ENCODE measurements at places on chromosomes 1 and 21.
A peak's percentile ranks its signal among the peaks of the same experiment; 100 is the strongest.

DNA sequence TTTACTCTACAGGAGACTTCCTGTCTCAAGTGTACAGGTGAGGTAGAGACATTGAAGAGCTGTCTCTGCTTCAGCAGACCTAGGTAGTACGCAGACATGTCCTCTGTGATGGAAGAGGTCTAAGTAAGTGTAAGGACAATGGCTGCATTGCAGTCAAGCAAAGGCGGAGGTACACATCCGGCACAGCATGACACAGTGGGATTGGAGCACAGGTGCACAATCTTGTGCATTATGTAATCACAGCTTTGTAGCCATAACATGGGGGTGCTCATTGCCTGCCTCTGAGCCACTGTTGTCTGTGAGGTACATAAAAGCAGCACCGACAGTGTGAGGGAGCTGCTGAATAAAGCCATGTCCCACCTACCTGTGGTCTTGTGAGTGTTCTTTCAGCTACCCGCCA is 66.4 kb upstream of the CCDC190 start:
- DNase-seq: no peak

- no peak for DNase-seq
Measured at GRCh38 chr1:1517973-1518620, 6.1 kb downstream of the ATAD3A start.

DNA sequence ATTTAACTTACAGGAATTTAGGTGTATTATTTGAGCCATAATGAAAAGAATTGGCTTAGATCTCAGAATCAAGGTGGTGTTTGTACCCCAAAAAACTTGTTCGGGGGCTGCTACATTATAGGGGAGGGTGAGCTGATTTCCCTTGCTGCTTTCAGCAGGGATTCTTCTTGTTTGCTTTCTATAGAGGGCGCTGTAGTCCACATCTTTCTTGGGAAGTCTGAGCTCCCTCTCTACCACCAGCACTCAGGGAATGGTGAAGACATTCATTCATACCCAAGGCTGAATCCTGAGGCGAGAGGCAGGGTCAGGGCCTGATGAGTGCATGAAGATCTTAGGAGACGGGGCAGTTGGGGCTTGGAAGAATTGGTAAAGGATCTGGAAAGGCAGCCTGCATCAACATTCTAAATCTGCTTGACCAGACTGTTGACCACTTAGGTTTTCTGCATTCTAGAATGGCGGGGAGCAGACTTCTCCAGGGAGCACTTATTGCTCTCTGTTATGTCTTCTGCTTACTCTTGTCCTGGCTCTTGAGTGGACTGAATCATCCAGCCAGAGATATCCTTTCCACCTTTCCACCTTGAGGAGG is 18.9 kb downstream of the SPATA46 start:
- DNase-seq: no peak

GRCh38 chr1:220032911-220033310 is 13.4 kb downstream of the EPRS1 start:
- DNase-seq: no peak

DNA sequence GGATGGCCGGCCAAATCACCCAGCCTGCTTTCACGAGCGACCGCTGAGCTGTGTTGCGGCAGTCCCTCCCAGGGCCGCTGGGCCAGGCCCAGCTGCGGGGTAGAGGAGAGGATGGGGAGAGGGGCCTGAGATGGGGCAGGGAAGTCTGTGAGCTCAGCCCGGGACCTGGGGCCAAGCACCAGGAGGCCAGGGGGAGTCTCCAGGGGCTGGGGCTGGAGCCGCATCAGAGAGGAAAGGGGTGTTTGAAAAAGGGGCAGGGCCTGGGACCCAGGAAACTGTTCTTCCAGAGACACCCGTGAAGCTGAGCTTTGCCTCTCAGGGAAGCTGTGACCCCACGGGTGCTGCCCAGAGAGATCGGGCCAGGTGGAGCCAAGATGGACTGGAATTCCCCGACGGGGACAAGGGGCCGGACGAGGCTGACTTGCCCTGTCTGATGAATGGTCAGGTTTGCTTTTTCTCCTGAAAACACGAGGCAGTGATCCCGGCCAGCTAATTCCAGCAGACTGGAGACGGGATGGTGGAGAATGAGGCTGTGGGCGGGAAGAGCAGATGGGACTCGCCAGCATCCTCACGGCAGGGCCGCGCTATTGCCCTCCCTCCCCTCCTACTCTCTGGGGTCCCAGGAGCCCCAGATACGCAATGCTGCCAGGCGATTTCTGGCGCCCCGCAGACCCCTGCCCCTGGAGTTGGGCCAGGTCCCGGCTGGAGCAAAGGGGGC is 40.3 kb upstream of the COL18A1 start:
- DNase-seq: no peak

DNA sequence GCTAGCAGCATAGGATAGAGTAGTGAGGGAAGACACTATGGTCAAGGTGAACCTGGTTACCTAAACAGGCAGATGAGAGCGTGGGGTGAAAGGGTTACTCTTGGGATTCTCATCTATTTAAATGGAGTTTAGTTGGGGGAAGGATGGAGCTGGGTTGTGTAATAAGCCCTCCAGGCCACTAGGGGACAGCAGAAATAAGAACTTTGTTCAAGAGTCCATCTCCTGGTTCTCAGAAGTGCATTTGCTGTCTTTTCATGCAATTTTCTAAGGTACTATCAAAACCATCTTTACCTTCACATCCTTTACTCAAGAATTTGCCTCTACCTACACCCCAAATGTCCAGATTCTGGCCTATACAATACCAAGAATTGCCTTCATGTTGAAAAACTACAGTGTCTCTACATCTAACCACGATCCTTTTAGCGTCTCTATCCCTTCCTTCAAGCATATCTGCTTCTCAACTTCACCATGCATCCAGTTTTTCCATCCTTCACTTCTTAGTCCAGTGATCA is 28.0 kb downstream of the SLAMF1 start:
- no peak for DNase-seq

GRCh38 chr1:227260433-227260832 is 57.9 kb downstream of the CDC42BPA start:
- DNase-seq: no peak

DNA sequence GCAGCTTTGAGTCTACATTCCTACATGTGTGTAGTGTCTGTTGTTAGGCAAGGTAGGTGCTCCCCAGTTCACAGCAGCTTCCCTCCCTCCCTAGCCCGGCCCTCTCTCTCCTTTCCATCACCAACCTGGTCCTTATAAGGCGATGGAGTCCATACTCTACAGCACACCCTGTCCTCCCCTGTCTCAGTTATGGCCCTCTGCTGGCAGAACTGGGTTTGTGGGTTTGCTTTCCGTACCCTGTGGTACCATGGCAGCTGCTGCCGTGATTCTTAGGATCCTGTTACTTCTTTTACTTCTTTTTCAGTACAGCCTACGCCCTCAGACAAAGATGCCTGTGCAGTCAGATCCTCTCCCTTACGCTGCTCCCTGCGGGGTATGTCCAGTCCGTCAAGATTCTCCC is 31.7 kb downstream of the AK5 start:
- DNase-seq: peak; percentile 11

GRCh38 chr1:1624443-1625403 is 7.2 kb upstream of the MMP23B start:
- no peak for DNase-seq

DNA sequence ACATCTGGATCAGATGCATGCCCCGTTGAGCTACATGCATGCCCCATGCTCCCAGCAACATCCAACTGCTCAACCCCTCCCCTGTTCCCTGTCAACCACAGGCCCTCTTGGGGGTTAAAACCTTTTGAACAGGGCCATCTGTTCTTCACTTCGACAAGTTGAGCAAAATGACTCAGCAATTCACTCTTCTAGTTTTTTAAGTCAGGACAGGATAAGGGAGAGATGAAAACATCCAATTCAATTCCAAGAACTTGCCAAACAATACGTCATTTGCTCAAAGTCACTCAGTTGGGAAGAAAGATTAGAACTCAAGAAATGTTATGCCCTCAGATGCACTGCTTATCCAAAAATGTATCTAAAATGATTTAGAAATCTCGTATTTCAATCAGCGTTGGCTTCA is 46.1 kb upstream of the MTF2 start:
- DNase-seq: no peak

DNA sequence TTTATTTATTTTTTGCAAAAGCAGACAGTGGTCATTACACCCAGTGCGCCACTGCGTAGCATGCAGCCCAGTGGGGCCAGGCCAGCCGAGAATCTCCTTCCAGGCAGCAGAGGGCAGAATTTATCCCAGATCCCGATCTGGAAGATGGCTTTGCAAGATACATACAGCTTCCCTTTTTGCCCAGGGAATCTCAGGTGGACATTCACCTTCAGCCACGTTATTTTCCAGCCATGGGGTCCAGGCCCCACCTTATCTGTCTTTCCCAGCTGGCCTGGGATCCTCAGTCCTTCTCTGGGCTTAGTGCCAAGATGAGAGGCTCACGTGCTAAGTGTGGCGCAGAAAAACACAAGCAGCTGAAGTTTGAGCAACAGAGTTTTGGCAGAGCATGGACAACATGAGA is 123.6 kb downstream of the AJAP1 start:
- no peak for DNase-seq

DNA sequence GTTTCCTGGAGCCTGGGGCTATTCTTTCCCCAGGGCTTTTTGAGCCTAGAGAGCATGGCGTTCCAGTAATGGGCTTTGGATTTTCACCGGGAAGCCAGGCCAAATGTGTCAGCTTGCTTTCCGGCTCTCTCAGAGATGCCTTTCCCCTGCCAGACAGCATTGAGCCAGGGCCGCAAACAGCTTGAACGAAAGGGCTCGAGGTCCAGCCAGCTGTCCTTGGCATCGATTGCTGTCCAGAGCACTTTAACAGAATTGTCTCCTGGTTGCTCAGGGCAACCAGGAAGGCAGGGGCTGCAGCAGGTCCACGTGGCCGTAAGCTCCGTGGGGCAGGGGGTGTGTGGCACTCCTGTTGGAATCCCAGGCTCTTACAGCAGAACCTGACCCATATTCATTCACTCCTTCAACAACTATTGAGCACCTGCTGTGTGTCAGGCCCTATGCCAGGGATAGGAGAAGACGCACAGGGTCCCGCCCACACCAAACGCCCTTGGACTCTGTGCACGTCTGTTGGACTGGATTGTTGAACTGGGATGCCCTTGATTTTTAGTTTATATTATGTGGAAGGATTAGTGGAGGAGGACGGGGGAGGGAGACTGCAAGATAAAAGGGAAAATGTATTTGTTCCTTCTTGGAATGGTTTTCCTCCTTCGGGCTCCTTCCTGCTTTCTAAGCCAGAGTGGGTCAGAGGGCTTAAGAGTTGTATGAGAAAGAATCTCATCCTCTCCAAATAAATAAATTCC is 38.7 kb upstream of the EFHD2 start:
- DNase-seq: no peak

DNA sequence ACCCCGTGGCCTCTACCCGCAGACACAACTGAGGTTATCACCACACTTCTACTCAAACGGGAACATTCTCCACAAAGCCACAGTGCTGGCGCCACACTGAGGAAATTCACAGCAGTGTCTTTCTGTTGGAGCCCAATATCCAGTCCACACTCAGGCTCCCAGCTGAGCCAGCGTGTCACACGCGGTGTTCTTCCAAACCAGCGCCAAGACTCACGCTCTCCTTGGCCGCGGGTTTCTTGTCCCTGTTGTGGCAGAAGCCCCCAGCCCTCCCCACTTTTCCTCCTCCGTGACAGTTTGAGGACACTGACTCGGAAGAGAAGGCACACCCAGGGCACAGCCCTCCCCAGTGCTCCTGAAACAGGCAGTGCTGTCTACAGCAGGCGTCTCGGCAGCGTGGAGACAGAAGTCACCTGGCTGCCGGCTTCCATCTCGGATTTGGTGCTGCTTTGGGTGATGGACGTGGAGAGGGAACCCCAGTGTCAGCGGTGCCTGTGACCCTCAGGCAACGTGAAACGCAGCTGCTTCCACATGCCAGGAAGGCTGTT is 35.4 kb upstream of the AGPAT3 start:
- DNase-seq: no peak

DNA sequence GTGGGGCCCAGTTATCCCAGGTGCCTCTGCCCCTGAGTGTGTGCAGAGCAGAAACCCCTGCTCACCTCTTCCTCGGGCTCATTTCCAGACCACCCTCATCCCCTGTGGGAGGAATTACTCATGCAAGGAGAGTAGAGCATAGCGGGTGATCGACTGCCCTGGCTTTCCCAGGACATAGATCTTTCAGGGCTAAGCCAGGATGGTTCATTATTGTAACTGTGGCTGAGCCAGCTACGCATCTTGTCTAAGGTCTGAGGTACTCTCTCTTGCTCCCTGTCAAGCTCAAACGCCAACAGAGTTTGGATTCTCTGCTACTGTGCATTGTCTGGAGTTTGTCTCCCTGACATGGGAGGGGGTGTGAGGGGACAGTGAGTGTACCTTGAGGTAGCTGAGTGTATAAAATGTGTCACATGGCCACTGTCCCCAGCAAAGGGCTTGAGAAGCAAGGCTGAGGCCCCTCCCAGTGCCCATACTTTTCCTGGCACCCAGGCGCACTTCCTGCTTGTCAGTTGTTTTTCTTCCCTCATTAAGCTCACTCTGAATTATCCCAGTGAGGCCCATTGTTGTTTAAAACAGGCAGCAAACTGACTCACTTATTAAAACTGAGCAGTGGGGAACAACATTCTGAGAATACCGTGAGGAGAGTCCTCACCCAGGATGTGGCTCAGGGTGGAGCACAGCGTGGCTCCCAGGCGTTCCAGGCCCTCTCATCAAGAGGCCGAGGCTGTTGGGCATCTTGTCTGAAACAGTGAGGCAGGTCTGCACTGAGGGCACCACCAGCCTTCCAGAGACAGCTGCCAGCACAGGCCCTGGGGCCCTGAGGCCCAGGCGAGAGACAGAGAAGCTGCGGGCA is 92.9 kb downstream of the LAMC2 start:
- DNase-seq: no peak

DNA sequence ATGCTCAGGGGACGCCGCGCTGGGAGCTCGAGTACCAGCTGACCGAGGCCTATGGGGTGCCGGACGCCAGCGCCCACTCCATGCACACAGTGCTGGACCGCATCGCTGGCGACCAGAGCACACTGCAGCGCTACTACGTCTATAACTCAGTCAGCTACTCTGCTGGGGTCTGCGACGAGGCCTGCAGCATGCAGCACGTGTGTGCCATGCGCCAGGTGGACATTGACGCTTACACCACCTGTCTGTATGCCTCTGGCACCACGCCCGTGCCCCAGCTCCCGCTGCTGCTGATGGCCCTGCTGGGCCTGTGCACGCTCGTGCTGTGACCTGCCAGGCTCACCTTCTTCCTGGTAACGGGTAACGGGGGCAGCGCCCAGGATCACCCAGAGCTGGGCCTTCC is 1.3 kb upstream of the XKR8 start:
- DNase-seq: no peak

DNA sequence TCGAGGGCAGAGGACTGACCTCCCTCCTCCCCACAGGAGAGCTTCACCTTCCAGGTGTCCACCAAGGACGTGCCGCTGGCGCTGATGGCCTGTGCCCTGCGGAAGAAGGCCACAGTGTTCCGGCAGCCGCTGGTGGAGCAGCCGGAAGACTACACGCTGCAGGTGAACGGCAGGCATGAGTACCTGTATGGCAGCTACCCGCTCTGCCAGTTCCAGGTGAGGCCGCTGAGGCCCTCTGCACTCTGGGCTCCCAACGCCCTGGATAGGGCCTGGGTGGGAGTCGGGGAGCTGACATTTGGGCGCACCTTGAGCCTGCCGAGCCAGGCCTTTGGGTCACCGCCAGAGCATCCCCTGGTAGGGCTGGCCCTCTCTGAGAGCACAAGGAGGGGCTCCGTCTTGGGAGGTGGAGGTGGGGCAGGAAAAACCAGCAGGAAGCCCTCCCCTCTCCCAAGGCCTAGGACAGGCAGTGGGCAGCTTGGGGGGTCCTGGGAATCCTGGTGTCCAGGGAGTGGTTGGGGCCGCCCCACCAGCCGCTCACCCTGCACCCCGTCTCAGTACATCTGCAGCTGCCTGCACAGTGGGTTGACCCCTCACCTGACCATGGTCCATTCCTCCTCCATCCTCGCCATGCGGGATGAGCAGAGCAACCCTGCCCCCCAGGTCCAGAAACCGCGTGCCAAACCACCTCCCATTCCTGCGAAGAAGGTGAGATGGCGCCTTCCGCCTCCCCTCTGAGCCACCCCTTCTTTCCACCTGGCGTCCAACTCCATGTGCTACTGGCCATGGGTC is 65.1 kb downstream of the PIK3CD start:
- no peak for DNase-seq
